ENCODE measurements at places on chromosomes 1 and 21.

DNA sequence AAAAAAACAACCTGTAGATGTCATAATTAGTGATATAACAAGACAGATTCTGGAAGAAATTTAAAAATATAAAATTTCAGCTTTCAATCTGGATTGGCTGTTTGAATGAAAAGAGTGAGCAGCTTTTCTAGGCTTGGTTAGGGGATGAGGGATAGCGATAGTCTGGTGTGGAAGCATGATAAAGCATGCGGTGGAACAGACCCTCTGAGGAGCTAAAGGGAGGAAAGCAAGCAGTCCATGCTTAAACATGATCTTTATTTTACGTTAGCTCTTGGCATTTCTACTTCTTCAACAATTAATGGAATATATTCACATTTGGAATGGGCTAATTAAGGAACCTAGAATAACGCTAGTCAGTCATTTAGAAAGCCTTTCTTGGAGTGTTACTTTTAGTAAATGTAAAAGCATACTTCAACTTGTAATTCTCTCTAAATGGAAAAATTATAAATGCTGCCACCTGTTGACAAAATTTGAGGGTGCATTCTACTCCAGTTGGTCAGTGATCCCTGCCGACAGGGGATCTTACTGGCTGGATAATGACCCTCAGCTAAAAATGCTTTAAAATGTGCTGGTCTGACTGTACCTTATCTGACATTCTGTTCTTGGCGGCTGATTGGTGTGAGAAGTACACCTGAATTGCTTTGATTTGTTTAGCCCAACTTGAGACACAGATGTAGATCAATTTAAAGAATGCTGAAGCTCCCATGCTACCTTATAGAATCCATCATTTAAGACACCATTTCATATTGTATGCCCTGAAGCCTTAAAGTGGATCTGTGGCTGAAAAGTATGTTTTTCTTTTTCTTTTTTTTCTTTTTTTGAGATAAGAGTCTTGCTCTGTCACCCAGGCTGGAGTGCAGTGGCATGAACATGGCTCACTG lies 61.2 kb downstream of the AK4 start:
- DNase-seq = peak; percentile 53

- peak; percentile 20 for DNase-seq
Observed at GRCh38 chr1:90919900-90920299, 101.9 kb downstream of the ZNF644 start.

- DNase-seq = no peak
Observed at GRCh38 chr1:212585210-212585609, 23.4 kb upstream of the ATF3 start.

GRCh38 chr21:45502006-45502345 lies 40.3 kb downstream of the SLC19A1 start:
- no peak for DNase-seq

- no peak for DNase-seq
Observed at GRCh38 chr1:12478612-12478985, 139.4 kb downstream of the DHRS3 start.

DNA sequence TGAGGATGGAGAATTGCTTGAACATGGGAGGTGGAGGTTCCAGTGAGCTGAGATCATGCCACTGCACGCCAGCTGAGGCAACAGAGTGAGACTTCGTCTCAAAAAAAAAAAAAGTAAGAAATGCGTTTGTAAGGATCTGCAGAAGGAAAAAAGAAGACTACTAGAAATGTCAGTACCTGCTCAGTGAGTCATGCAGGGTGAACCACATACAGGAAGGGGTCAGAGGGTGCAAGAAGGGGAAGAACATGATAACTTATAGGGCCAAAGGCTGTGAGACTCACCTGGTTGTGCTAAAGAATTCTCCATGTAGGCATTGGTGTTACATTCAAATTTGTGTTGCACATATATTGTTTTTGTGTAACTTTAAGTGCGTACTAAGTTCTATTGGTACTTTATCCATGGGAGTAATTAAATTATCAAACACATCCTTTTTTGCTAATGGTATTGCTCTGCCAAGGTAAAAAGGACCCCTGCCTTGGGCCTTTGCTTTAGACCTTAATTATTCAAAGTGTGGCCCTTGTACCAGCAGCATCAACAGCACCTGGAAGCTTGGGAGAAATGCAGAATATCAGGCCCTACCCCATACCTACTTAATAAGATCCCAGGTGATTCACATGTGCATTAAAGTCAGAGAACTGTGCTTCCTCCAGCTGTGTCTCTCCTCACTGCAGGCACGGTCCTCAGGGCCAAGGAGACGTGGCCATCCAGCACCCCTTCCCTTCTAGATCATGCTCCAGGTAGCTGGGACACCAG lies 96.4 kb upstream of the PPP2R5A start:
- no peak for DNase-seq

- peak; percentile 96 for DNase-seq
Observed at GRCh38 chr1:205301205-205301821, 20.2 kb downstream of the NUAK2 start.

DNA sequence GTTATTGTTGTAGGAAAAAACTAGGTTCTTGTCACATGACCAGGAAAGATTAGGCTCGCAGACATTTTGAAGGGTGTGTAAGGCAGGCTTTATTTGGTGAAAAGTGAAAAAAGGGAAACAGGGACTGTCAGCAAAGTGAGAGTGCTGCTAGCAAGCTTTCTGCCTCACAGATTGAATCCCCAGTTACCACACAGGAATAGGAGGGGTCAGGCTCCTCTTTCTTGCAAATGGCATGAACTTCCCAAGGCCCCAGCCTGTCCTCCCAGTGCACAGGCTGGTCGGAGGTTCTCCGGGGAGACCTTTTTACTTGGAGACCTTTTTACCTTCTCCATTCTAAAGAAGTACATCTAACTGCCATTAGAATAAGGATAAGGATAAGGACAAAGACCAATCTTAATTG lies 42.1 kb downstream of the SYCP1 start:
- DNase-seq = no peak

DNA sequence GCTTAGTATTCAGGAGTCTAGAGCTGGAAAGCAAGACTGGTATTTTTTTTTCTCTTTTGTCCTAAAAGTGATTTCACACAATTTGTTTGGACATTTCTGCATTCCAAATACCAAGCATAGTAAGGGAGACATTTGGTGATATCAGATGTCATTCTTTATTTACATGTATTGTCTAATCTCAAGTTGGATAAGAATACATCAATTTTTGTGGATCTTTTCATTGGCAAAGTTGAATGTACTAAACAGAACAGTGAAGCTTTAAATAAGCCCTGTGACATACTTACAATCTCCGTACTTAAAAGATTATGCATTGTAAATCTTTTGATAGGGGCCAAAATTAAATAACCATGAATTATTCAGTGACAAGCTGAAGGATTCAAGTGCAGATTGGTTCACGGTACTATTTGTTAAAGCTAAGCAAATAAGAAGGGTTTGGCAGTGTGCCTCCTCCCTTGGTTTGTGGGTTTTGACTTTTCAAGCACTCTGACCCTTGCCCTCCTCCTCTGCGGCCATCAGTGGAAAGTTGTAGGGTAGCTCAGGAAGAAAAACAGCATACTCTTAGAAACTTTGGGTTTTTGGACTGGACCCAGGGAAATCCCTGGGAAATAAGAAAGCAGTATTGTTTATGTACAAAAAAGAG lies 663.7 kb downstream of the ADGRL2 start:
- peak; percentile 71 for DNase-seq

DNA sequence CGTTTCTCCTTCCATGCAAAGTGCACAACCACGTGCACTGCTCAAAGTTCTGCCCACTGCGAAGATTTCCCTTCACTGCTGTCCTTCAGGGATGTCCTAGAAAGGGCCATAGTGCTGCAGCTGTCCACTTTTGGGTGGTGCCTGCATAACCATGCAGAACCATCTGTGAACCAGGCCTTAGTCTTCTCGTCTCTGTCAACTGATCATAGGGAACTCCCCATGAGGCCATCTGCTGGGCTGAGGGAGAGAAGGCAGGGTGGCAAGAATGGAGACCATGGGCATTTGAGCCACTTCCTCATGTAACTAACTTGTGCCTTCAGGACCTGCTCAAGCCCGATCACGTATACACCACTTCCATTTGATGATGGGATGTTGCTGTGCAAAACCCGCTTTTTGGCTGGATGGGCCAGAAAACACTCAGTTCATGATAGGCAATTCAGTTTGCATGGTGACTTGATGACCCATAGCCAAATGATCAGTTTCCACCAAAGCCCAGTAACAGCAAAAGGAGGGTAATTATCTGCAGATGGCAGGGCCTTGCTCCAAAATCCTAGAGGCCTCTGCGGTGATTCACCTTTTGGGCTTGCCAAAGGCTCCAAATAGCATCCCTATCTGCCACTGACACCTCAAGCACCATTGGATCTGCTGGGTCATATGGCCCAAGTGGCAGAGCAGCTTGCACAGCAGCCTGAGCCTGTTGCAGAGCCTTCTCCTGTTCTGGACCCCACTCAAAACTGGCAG lies 9.5 kb downstream of the ST6GALNAC5 start:
- DNase-seq = peak; percentile 26

- no peak for DNase-seq
Observed at GRCh38 chr21:24428591-24429199, 1178.6 kb downstream of the MRPL39 start.

DNA sequence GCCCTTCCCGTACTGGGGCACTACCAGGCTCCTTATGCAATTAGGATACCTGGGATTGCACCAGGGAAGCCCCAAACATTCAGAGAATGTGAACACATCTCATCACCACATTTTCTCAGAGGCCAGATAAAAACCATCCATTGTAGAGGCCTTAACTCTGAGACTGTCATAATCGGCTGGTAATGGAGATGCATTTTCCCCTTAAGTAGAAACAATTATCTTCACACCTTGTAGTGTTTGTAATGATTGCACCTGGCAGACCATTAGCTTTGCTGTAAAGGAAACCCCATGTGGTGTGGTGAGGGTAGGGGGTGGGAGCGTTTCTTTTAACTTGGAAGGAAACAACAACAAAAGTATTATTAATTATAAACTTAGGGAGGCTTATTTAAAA lies 90.0 kb upstream of the TLR5 start:
- DNase-seq = peak; percentile 22

- DNase-seq = no peak
Observed at GRCh38 chr1:244106837-244107493, 55.9 kb downstream of the ZBTB18 start.

DNA sequence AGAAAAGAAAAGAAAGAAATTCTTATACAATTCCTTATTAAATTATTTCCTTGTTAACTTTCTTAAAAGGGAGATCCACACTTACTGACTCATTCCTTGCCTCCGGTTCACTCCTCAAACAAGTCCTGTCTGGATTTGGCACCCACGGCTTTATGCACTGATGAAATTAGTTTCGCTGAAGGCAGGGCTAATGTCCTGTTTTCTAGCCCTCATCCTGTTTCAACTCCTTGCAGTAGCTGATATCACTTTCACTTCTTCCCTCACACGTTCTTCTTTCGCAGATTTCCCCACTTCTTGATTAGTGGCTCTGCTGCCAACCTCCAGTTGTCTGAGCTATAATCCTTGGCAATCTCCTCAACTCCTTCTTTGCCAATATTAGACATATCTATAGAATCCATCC lies 215.2 kb downstream of the URB2 start:
- DNase-seq = no peak

DNA sequence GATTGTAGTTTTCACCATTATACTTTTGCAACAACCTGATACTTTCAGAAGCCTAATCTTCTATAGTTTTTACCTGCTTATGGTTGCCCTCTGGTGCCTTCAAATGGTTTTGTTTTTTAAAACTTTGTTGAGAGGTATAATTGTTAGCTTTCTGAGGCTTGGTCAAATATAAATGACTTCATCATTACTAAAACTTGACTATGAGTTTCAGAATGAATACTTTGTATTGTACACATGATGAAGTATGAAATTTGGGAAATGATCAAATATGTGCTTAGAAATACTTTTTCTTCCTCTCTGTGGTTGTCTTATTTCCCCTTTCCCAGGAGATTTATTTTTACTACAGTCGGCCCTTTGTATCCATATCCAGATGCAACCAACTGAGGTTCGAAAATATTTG lies 151.8 kb upstream of the B3GALT2 start:
- DNase-seq = peak; percentile 36

GRCh38 chr21:31656199-31657095 lies 3.0 kb upstream of the SOD1 start:
- DNase-seq = peak; percentile 86

DNA sequence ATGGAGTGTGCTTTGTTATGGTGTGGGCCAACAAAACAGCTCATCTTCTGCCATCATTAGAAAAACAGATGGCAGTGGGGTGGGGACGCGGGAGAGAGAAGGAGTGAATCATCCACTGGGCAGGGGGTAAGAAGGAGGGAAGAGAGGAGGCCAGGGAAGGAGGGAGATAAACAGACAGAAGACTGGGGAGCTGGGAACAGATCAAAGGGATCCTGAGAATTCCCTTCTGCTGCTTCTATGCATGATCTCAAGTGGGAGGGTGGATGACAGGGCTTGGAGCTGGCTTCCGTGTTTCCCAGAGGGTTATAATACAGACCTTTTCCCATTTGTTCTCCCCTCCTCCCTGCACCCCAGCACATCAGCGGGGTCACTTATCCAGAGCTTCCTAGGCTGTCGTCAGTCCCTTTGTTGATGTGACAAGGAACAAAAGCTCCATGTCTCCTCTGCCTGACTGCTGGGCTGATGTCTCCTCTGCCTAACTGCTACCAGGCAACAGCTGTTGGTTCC lies 338.6 kb downstream of the PAPPA2 start:
- DNase-seq = no peak

- no peak for DNase-seq
Observed at GRCh38 chr1:208637181-208637580, 393.0 kb upstream of the PLXNA2 start.

DNA sequence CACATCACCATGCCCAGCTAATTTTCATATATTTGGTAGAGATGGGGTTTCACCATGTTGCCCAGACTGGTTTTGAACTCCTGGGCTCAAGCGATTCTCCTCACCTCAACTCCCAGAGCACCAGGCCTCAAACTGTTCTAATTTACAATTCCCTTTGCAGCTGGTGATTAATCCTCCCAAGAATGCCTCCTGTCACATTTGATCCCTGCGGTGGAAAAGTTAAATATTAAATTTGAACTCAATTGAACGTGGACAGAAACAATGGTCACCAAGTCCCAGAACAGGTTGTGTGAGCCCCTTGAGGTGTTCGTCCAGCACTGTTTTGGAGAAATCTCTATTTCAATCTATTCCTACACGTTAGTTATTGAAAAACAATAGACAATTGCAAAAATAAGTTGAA lies 2.0 kb upstream of the ANKRD35 start:
- DNase-seq = peak; percentile 43

GRCh38 chr1:31397360-31398095 lies 15.5 kb upstream of the SERINC2 start:
- DNase-seq = peak; percentile 91

GRCh38 chr21:26032263-26032662 lies 138.3 kb downstream of the APP start:
- peak; percentile 13 for DNase-seq

DNA sequence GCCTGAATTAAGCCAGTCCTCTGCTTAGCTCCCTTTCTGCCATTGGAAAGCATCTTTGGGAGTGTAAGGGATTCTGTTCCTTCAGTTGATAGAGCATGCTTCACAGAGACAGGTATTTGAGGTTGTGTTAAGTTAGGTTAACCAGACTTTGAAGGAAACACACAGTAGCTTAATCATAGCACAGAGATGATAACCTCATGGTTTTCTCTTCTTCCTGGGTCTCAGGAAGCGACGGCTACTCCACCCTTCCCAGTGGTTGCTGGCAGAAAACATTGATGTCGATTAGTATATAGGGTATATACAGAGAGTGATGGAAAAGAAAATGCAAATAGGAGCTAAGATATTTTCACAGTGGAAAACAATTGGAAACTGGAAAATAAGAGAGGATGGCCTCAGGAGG lies 42.0 kb downstream of the S1PR1 start:
- DNase-seq = no peak

- DNase-seq = no peak
Observed at GRCh38 chr1:32864375-32865019, 6.2 kb downstream of the FNDC5 start.

Data from M059J (cell line).